ENCODE measurements at places on chromosomes 6 and 20.

GRCh38 chr6:139243536-139243935 is 48.3 kb downstream of the TXLNB start:
- DNase-seq = no peak

DNA sequence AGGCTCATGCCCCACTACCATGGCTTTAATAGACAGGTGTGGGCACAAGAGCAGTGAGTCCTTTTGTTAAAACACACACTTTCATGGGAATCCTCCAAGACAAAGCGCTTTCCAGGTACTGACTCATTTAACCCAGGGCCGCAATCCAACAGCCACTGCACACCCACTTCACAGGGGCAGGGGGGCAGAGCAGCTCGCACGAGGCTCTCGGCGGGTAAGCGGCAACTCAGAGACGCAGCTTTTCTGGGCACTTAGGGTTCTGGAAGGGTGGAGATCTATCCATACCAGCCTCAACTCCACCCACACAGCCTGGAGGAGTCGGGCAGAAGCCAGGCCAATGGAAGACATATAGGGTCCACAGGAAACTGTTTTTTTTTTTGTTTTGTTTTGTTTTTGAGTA is 28.6 kb downstream of the PSMG4 start:
- no peak for DNase-seq

DNA sequence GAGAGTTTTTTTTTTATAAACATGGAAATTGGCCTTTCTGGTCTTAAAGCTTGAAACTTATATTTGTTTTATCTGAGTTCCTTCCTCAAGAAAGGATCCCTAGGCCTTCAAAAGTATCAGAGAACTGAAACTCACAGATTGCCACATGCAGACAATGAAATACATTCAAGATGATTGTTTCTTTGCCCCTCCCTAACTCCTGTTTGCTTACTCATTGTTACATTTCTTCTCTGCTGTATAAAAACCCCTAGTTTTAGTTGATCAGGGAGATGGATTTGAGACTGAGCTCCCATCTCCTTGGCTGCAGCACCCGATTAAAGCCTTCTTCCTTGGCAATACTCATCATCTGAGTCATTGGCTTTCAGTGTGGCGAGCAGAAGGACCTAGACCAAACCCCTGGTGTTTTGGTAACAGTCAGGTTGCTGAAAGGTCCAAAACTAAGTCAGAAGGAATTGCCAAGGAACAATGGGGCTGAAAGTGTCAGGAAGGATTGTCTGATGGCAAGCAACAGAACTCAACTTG is 132.3 kb upstream of the SULF2 start:
- no peak for DNase-seq

- DNase-seq = no peak
These were observed 18.5 kb downstream of the GSTA4 start for GRCh38 chr6:52976591-52977035.

DNA sequence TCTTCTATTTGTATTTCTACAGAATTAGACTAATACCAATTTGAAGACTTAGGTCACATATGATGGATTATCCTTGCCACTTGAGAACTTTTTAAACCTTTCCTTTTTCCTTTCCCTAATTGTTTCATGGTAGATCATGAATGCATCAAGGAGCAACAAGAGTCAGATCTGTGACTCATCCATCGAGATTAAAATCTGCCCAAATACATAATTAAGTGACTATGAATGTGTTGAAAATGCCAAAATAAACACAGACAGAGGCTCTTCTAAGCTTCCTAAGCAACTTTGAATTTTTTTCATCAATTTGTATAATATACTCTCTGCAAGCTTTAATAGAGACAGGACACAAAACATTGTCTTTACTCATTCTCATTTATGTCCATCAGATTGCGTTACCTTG is 23.5 kb upstream of the HTR1E start:
- no peak for DNase-seq

- no peak for DNase-seq
These were observed 291.4 kb upstream of the RNF217 start for GRCh38 chr6:124670801-124671200.

GRCh38 chr6:119043265-119043664 is 35.2 kb downstream of the FAM184A start:
- DNase-seq = no peak

DNA sequence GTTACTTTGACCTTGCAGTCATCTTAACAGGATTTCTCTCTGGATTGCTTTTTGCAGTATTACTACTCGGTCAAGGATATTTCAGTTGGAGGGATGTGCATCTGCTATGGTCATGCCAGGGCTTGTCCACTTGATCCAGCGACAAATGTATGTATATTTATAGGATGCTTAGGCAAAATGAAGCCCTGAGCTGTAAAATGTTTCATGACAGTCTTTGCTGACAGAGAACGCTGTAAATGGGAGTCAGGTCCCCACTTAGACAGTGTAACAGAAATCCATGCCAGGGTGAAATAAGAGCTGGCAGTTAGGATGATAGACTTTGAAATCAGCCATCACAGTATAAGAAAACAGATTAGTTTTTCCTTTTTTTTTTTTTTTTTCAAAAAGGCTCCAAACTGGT is 264.0 kb downstream of the LAMA2 start:
- DNase-seq = no peak

DNA sequence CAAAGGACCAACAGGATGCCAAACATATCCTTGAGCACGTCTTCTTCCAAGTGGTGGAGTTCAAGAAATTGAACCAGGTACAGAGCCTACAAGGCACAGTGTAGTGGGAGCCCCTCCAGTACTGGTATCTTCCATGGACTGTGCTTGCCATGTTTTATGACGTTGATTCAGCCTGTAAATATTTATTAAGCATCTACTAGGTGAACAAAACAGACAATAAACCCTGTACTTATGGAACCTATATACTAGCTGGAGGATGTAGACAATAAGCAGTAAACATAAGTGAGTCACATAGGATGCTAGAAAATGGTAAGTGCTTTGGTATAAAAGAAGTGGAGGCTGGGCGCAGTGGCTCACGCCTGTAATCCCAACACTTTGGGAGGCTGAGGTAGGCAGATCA is 24.4 kb upstream of the MYBL2 start:
- no peak for DNase-seq

DNA sequence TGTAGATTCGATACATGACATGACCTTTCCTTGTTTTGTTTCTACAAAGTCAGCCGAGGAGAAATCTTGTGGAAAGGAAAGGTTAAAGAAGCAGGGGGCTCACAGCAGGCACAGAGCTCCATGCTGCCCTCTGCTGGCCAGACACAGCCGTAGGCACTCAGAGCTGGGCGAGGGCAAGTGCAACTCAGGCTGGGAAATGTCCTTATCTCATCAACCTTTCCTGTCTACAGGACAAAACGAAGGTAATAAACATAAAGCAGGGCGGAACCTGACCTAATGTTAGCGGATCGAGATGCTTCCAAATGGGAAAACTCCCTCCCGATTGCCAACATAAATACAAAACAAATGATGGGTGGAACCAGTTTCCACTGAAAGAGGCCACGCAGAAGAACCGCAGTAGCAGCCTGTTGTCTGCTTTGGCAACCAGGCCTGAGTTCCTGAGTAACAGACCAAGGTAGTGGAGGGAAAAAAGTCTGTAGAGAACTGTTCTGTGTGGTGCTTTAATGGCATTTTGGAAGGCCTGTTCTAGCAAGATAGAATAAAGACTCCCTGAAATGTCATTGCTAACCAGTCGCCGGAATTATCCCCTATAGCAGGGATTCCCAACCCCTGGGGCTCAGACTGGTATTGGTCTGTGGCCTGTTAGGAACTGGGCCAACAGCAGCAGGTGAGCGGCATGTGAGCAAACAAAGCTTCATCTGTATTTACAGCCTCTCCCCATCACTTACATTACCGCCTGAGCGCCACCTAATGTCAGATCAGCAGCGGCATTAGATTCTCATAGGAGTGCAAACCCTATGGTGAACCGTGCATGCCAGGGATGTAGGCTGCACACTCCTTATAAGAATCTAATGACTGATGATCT is 85.2 kb downstream of the MBOAT1 start:
- DNase-seq = peak; percentile 47

DNA sequence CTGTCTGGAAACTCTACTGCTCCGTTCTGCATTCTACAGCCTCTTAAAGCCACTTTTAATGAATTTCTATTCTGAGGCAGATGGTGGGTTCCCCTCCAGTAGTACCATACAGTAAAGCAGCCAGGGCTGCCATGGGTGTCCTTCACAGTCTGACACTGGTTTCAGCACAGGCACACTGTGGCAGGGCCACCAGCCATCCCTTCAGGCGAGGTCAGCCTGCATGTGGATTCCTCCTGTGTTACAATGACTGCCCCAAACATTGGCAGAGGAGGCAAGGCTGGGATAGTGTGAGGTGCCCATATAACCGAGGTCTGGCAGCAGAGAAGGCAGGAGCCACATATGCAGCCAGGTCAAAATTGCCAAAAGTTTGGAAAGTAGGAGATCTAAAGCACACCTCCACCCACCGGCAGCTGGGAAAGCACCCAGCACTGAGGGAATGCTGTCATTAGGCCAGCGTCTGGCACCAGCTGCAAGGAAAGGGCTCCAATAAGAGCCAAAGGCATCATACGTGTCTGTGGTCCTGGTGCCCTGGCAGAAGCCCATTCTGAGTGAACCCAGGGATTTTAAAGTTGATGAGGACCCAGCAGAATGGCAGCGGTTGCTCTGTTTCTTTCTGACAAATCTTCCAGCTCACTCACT is 24.0 kb downstream of the STK35 start:
- no peak for DNase-seq

DNA sequence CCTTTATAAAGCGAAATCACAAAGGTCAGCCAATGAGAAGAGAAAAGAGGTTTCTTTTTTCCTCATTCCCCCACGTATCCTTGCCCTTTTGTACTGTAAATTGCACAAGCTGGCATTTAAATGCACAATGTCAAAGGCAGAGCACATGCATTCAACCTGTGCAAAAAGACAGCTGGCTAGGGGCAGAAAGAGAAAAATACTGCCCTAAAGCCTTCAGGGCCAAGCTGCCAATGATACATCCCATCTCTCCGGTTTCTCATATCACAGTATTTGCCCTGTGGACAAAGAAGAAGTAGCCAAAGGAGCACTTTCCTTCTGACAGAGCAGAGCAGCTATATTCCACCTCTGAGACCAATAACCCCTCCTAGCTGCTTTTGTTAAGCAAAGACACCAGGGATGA is 219.2 kb downstream of the TRDN start:
- DNase-seq = no peak

- DNase-seq = no peak
These were observed 44.2 kb downstream of the MOXD1 start for GRCh38 chr6:132357120-132357519.

DNA sequence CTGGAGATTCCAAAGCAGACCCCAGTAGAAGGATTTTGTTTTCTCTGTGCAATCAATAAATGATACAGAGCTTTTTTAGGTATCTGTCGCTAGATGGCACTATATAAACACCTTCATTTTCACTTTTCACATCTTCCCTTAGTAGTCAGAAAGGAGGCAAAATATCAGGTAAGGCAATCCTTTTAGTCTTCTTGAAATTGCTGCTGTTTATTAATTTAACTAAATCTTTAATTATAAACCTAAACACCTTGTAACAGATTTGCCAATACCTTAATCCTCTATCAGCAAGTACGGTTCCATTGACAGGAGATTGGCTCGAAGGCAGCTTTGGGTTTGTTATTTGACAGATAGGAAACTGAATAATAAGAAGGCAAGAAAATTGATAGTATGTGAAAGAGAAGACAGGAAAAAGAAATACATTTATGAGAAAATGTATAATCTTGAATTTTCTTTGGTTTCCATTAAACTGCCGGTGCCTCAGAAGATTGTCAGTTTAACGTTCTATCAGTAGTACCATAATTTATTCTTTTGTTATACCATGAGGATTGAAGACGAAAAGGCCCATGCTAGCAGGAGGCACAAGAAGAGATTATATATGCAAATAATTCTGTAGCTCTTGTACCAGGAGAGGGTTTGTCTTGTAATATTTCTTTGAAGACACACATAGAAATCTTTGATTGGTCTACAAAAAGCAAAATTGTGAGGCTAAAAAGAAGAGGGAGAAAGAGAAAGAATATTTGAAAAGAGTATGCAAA is 23.5 kb upstream of the IBTK start:
- no peak for DNase-seq

DNA sequence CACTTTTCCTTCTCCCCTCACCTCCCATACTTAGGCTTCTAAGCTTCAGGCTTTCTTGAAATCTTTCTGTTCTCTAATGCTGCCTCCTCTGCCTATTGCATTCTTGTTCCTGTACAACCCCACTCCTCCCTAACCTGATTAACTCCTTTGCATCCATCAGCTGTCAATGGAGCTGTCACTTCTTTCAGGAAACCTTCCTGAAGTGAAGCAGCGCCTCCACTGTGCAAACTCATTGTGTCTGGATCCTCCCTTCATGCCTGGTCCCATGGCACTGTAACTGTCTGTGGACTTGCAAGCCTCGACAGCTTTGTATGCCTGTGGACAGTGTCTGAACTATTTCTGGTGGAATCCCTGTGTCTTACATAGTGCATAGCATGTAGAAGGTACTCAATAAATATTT is 185.0 kb downstream of the HS3ST5 start:
- DNase-seq = no peak

- DNase-seq = no peak
These were observed 478.8 kb downstream of the CD83 start for GRCh38 chr6:14596410-14596809.

- no peak for DNase-seq
These were observed 39.6 kb downstream of the ESR1 start for GRCh38 chr6:151847064-151847463.

DNA sequence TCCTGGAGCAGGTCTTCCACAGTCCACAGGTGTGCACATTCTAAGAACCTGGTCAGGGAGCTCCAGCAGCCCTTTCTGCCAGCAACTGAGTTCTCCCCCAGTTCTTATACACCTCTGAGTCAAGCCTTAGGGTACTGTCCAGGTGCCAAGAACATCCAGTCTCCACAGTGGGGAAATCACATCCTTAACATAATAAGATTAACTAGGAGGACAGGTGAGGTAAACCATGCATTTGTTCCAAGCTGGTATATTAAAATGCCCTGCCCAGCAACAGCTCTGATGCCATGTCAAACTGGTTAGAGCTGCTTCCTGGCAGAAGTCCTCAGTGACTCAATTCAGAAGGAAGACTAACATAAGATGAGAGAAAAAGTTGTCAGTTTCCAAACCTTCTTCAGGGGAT is 303.9 kb upstream of the SGK1 start:
- DNase-seq = no peak

- no peak for DNase-seq
These were observed 6.7 kb downstream of the RAD21L1 start for GRCh38 chr20:1232286-1233111.
